Activated CD4-positive, alpha-beta T cell treated with anti-CD3 and anti-CD28 coated beads, Interleukin-2, Interleukin-4, amounts not matched to agents 100 ng/mL and 50 ng/mL, durations not matched to agents 16 hours and 8 hours (primary cell): ENCODE measurements at places on chromosomes 4 and X.

- no peak for DNase-seq
Measured at GRCh38 chrX:124814106-124814505, 467.7 kb downstream of the SH2D1A start.

- DNase-seq, result no peak
Measured at GRCh38 chrX:14386981-14387380, 142.4 kb upstream of the GLRA2 start.

DNA sequence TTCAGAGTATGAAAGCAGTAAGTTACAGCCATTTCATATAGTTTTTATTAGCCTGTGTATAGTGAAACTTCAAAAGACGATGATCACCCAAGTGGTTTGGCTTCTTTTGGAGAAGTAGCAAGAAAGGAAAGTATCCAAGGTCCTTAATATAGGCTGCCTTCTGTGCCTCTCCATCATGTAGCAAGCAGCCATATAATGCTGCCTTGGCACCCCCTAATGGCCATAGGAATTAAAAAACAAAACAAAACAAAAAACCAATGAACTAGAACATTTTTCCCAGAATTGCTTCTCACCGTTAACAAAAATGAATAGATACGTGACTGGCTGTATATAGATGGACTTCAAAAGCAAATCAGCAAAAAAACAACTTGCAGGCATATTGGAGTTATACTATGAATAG, 18.9 kb downstream of the LAMP2 start:
- DNase-seq, result peak; percentile 9

DNA sequence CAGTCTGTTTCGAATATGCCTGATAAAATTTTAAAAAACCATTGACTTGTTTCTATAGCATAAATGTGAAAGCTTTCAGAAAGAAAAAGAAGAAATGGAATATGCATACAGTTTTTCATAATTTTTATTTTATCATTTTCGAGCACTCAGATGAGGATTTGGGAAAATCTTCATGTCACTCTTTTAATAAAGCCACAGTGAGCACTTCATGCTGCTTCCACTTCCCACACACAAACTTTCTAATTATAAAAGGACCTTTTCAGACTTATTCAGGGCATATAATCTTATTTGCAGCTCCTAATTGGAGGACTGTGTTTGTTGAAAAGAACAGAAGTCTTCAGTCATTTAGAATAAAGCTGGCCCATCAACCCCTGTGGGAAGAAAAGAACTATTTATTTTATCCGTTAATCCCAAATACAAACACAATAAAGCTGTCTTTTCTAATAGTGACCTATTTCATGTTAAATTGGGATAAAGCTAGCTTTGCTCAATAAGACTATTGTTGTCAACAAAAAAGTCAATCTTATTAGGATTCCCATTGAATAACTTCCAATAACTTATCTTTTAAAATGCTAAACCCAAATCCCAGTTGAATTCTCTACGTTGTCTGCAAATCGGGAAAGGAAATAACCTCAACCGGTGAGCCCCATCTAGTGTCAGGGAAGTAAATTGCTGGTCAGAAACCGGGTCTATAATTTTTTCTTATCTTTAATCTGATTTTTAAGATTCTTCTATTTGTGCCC, 211.5 kb downstream of the PDGFRA start:
- peak; percentile 19 for DNase-seq

- DNase-seq, result no peak
Measured at GRCh38 chr4:11912886-11913285, 484.2 kb upstream of the HS3ST1 start.

GRCh38 chrX:1537031-1537715, at the start of gene P2RY8:
Gene P2RY8 (minus strand): TSS chrX:1537185. CDS start chrX:1466558, 70,627 bp downstream.
- DNase-seq, result peak; percentile 91

GRCh38 chrX:20151689-20152088, 10.1 kb upstream of the EIF1AX start:
- no peak for DNase-seq

GRCh38 chr4:95085124-95085833, 327.5 kb downstream of the BMPR1B start:
- no peak for DNase-seq

DNA sequence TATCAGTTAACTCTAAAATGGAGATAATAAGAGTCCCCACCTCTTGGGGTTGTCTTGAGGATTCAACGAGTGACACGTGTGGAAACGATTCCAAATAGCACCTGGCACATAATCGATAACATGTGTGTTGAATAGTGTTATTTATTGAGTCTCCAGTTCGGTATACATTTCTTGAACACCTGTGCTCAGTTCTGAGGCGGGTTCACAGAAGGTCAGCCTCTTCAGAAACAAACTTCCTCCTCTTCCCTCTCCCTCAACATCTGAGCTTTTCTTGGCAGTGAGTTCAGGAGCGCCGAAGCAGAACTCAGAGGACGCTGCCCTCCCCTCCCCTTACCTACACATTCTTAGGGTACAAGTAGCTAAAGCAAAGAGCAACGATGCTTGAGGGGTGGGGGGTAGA, 934 bp downstream of the PDHA1 start:
- DNase-seq, result no peak

- DNase-seq, result no peak
Measured at GRCh38 chr4:166195101-166195500, 322.1 kb downstream of the TLL1 start.

- DNase-seq, result peak; percentile 42
Measured at GRCh38 chr4:81494031-81494431, 22.3 kb upstream of the RASGEF1B start.

GRCh38 chrX:107204068-107204605, 2.1 kb downstream of the NUP62CL start:
- no peak for DNase-seq

- DNase-seq, result peak; percentile 84
Measured at GRCh38 chr4:139083956-139084803, 68.6 kb downstream of the NOCT start.

DNA sequence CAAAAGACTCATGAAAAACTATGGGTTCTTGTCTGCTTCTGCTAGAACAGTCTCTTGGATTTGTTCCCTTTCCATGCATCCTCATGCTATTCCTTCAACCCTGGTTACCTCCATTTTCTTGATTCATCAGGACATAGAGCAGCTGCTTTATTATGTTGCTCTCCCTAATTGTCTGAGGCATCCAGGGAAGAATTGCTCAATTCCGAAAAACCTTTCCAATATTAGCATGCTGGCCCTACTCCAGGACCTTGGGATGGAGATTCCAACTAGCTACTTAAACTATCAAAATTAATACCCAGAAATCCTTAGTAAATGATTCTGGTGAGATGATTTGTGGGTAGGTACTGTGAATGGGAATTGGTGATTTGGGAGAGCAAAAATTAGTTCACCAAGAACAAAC, 56.6 kb upstream of the FAM47B start:
- DNase-seq, result no peak

- peak; percentile 48 for DNase-seq
Measured at GRCh38 chrX:136586386-136586785, 54.4 kb downstream of the VGLL1 start.

GRCh38 chr4:139956507-139957017, 197.4 kb downstream of the MAML3 start:
- DNase-seq, result no peak

DNA sequence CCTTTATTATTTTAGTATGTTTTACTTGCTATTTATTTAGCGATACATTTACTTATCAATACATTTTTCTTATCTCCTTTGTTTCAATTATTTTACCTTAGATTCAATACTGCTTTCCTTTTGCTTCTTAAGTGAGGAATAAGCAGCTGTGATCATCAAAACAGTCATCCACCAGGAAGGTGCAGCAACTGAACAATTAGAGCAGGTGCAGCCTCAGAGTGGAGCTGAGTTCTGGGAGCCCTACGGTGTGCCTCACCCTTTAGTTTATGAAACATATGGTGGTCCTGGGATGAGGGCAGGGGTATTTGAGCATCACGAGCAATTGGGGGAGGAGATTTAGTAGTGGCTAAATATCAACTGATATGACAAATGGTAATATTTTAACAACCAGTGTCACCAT, 111.0 kb downstream of the FRYL start:
- DNase-seq, result no peak

DNA sequence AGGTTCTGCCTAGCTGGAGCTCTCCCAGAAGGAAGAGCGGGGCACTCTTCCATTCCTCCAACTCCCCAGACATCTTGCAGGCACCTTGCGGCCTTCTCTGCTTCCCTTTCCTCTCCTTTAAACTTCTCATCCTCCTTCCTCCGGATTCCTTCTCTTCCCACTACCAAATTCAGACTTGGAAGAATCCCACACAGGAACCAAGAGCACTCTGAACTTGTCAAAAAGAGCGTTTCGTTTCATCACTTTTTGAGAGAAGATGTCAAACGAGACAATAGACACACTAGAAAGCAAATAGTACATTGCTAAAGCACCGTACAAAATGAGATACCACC, 512 bp upstream of the UCP1 start:
- DNase-seq, result no peak

- no peak for DNase-seq
Measured at GRCh38 chr4:74056114-74056857, 17.8 kb upstream of the CXCL3 start.

GRCh38 chrX:13797512-13797911, 19.4 kb downstream of the GPM6B start:
- DNase-seq, result no peak

DNA sequence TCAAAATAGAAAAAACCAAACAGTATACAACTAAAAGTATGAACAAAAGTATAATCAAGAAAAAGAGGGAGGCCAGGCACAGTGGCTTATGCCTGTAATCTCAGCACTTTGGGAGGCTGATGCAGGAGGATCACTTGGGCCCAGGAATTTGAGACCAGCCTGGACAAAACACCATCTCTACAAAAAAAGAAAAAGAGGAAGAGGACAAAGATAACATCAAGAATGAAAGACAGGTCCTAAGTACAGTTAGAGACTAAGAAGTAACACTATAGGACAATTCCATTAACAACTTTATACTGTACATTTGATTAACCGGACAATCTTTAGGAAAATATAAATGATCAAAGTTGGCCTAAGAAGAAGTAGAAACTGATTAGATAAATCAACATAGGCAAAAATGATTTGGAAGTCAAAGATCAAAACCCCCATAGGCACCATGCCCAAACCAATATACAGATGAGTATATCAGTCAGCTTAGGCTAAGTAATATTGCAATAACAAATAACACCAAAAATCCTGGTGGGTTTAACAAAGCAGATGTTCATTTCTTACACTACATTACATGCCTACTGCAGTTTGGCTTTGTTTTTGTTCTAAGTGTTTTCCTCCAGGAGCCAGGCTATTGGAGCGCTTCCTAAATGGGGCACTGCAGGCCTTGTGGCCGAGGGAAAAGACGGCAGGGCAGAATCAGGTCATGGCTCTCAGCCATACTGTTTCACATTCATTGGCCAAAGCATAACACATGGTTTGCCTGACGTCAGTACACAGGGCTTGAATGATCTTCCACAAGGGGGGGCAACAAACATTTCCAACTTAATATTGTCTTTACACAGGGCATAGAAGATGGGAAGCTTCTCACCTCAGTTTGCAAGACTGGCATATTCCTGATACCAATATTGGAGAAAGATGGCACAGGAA, 42.2 kb upstream of the HGFAC start:
- DNase-seq, result no peak

- no peak for DNase-seq
Measured at GRCh38 chrX:14964500-14964899, 91.3 kb downstream of the MOSPD2 start.
